ENCODE measurements at places on chromosomes 1 and 21.
A peak's percentile ranks its signal among the peaks of the same experiment; 100 is the strongest.

DNA sequence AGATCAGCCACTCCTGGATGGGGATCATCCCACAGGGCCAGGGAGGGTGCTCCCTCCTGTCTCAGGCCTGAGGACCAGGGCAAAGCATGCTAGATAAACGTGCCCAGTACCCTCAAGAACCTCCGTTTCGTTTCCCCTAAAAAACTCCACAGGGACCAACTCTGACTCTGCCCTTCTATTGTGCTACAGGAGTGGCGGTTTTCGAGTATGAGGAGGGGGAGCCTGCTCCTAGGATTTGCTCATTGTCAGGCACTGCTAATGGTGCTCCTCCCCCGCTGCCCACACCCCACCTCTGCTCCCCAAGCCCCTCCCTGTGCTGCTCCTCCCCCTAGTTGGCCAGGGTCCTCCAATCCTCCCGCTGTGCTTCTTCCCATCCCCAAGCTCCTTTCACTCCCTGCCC is 32.0 kb downstream of the PGBD5 start:
- DNase-seq: no peak

DNA sequence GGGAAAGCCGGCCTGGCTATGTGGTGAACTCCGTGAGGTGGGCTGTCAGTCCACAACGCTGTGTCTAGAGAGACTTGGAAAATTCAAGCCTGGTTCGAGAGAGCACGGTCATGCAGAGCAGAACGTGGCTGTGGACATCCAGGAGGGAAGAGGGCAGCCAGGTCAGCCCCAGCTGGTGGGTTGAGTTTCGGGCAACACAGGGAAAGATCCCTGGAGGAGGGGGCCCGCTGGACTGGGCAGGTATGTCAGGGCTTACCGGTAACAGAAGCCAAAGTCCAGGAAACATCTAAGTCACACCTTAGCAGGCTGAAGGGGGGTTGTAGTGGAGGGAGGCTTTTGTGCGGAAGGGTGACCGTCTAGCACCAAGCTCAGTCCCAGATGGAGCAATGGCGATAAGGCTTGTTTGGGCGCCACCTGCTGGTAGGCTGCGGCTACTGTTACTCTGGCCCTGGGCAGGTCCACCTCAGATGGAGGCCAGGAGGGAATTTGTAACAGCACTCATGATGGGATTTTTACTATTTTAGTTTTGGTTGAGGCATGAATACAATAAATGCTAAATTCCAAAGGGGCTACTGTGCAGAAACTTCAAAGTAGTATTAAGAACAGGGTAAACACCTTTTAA is 143.3 kb upstream of the ZNF644 start:
- peak; percentile 70 for DNase-seq

- DNase-seq: no peak
Measured at GRCh38 chr1:160149716-160150115, 1.7 kb upstream of the ATP1A4 start.

DNA sequence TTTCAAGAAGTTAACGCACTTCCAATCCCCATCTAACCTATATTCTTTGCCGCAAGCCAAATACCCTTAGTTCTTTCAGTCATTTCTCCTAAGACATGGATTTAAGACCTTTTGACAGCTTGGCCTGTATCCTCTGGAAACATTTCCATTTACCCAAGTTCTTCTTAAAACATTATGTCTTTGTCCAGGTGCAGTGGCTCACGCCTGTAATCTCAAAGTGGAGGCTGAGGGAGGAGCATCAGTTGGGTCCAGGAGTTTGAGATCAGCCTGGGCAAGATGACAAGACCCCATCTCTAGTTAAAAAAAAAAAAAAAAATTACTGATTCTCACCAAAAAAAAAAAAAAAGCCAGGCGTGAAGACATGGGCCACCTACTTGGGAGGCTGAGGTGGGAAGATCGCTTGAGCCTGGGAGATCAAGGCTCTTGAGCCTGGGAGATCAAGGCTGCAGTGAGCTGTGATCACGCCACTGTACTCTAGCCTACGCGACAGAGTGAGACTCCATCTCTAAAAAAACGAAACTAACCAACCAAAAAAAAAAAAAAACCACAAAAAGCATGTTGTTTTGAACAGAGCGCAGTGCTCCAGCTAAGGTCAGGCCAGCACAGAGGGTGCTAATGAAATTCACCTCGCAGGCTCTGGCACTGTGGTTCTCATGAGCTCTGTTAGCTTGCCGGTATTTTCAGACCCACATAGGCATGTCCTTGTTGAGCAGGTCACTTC is 36.0 kb downstream of the NUAK2 start:
- peak; percentile 19 for DNase-seq

GRCh38 chr1:220330265-220330664 is 58.0 kb upstream of the RAB3GAP2 start:
- no peak for DNase-seq

DNA sequence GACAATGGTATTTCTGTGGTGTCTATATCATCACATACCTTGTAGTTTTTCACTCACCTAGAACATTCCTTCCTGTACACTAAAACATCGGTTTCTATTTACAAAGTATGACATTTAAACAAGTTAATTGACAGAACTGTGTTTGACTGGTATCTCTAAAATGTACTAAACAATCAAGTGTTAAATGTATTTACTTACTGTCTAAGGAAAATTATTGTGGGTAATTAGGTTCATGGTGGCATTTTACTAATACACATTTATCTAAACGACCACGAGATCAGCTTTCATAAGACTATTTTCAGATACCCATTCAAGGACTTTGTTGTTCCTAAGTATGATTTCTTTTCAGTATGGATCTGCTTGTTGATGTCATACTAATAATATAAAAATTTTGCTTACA is 115.2 kb downstream of the ADGRL2 start:
- no peak for DNase-seq

- DNase-seq: no peak
Measured at GRCh38 chr1:44251989-44252671, 38.9 kb downstream of the DMAP1 start.

GRCh38 chr1:36384542-36385409 is 948 bp downstream of the STK40 start:
- DNase-seq: peak; percentile 19

GRCh38 chr1:30586671-30587070 is 136.7 kb downstream of the MATN1 start:
- no peak for DNase-seq

- DNase-seq: no peak
Measured at GRCh38 chr21:26794597-26795411, 50.4 kb downstream of the ADAMTS1 start.

- no peak for DNase-seq
Measured at GRCh38 chr1:158016651-158017335, 23.3 kb downstream of the KIRREL1 start.

DNA sequence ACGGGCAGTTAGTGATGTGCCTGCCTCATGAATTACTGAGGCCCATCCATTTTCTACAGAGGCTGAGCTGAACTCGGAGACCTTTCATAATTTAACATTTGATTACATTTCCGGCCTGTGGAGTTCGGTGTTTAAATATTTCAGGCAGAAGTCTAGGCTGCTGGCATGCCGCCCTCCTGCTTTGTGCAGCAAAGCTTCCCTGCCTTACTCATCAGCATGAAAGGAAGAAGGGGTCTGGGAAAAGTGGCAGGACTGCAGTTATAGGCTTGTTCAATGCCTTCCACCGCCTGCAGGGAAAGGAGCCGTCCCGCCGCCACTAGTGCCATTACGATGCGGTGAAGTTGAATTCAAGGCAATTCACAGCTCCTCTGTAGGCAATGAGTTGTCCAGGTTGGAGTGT is 527.9 kb downstream of the NPHP4 start:
- DNase-seq: no peak
